Neural progenitor cell (in vitro differentiated cells): ENCODE measurements at places on chromosomes 1 and 21.

DNA sequence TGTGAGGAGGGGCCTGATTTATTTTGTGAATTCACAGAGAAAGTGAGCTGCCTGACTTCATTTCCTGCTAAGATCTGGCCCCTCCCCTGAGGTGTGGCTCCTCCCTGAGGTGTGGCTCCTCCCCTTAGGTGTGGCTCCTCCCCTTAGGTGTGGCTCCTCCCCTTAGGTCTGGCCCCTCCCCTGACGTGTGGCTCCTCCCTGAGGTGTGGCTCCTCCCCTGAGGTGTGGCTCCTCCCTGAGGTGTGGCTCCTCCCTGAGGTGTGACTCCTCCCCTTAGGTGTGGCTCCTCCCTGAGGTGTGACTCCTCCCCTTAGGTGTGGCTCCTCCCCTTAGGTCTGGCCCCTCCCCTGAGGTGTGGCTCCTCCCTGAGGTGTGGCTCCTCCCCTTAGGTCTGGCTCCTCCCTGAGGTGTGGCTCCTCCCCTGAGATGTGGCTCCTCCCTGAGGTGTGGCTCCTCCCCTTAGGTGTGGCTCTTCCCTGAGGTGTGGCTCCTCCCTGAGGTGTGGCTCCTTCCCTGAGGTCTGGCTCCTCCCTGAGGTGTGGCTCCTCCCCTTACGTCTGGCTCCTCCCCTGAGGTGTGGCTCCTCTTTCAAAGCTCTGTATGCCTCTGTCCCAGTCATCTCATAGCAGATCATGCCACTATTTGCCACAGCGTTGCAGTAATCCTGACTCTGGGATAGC is 26.9 kb upstream of the LRRC3 start:
- H3K27ac ChIP-seq = no peak overlapping the region
- H3K4me1 ChIP-seq = no peaks in the 10 kb centered on the region
- no peaks in the 10 kb centered on the region for H3K27me3 ChIP-seq
- DNase-seq = no peak
- no peaks in the 10 kb centered on the region for H3K36me3 ChIP-seq
- no peak overlapping the region for H3K4me3 ChIP-seq

DNA sequence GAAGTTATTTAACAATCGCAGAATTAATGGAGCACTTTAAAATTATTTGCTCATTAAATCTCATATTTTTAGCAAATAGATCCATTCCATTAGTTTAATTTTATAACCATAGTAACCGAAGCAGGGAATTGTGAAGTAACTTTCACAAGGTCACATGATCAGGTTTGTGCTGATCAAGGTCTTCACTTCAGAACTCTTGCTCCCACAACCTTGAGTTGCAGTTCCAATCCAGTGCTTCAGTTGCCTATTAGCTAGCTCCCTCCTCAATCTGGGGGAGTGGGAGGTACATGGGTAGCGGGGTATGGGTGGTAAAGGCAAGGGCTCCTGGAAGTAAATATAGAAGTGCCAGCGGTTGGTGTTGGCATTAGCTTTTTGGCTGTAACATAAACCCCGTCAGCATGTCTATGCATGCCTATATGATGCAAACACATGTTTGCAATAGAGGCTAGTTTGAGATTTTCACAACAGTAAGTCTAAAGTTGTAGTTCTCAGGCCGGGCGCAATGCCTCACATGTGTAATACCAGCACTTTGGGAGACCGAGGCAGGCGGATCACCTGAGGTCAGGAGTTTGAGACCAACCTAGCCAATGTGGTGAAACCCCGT is 5.8 kb downstream of the ATP5IF1 start:
- H3K4me3 ChIP-seq = no peak overlapping the region
- H3K27me3 ChIP-seq = no peaks in the 10 kb centered on the region
- H3K27ac ChIP-seq = no peak overlapping the region
- no peaks in the 10 kb centered on the region for H3K36me3 ChIP-seq
- H3K4me1 ChIP-seq = peaks cover 10% of the 10 kb centered on the region

GRCh38 chr1:37605806-37606474 is 10.2 kb upstream of the GNL2 start:
- H3K36me3 ChIP-seq = no peaks in the 10 kb centered on the region
- H3K4me3 ChIP-seq = no peak overlapping the region
- no peak overlapping the region for H3K27ac ChIP-seq
- DNase-seq = no peak
- peaks cover 88% of the 10 kb centered on the region for H3K27me3 ChIP-seq
- no peaks in the 10 kb centered on the region for H3K4me1 ChIP-seq

GRCh38 chr1:94999456-95000131 is 72.7 kb upstream of the CNN3 start:
- H3K27ac ChIP-seq = no peak overlapping the region
- no peak overlapping the region for H3K4me3 ChIP-seq
- no peaks in the 10 kb centered on the region for H3K36me3 ChIP-seq

DNA sequence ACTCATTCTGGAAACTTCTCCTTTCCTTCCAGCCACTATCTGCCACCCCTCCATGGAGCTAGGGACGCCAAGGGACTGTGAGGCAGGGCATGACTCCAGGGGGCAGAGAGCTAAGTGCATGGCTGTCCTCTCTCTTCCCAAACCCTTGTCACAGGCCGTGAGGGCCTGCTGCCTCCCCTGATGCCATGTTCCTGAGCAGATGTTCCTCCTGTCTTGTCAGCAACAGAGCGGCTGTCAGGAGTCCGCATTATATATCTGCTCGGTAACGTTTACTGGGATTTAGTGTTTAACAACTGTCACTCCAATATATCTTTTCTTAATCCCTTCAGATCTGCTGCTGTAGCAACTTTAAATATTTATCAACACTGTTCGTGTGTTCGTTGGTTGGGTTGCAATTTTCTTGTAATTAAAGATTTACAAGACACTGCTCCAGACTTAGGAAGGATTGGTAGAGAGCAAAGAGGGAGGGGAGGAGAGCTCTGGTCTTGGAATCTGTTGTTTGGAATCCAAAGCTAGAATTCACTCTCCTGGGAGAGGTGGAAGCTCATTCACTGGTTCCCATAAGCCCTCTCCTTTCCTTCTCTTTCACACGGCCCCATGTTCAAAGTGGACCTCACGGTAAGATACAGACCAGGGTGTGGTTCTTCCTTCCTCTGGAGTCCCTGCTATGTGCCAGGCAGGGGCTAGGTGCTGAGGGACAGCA is 76.2 kb downstream of the MDM4 start:
- H3K27ac ChIP-seq = no peak overlapping the region
- H3K4me1 ChIP-seq = peaks cover 7% of the 10 kb centered on the region
- H3K27me3 ChIP-seq = no peaks in the 10 kb centered on the region
- H3K4me3 ChIP-seq = no peak overlapping the region

DNA sequence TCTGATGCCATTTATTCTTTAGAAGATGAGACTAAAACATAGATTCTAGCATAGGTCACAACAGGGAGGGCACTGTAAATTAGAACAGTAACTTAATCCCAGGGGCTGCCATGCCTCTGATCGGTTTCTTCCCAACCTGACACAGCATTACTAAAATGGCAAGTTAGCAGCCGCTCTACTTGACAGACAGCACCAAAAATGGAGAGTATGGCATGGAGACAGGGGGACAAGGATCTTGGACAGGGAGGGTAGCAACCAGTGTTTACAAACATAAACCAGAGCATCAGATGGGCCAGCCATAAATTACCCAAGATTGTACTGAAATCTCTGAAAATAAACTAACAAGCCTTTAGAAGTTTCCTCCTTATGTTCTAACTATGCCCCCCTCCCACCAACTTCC is 5.9 kb downstream of the DUSP10 start:
- H3K36me3 ChIP-seq = no peaks in the 10 kb centered on the region
- peaks cover 14% of the 10 kb centered on the region for H3K27me3 ChIP-seq
- H3K27ac ChIP-seq = no peak overlapping the region
- no peak overlapping the region for H3K4me3 ChIP-seq
- no peaks in the 10 kb centered on the region for H3K4me1 ChIP-seq
- no peak for DNase-seq

DNA sequence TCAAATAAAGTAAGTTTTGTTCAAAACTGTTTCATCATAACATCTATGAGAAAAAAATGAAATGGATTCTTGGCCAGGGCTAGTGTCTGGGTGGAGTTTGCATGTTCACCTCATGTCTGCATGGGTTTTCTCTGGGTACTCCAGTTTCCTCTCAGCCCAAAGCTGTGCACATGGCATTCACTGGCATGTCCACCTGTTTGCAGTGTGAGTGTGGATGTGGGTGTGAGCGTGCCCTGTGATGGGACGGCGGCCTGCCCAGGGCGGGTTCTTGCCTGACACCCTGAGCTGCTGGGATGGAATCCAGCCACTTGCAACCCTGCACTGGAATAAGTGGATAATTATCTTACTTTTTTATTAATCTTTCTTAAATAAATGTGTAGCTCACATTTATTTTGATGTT is 185.5 kb downstream of the RYR2 start:
- H3K36me3 ChIP-seq = no peaks in the 10 kb centered on the region
- H3K27me3 ChIP-seq = no peaks in the 10 kb centered on the region
- H3K27ac ChIP-seq = no peak overlapping the region
- no peak overlapping the region for H3K4me3 ChIP-seq

DNA sequence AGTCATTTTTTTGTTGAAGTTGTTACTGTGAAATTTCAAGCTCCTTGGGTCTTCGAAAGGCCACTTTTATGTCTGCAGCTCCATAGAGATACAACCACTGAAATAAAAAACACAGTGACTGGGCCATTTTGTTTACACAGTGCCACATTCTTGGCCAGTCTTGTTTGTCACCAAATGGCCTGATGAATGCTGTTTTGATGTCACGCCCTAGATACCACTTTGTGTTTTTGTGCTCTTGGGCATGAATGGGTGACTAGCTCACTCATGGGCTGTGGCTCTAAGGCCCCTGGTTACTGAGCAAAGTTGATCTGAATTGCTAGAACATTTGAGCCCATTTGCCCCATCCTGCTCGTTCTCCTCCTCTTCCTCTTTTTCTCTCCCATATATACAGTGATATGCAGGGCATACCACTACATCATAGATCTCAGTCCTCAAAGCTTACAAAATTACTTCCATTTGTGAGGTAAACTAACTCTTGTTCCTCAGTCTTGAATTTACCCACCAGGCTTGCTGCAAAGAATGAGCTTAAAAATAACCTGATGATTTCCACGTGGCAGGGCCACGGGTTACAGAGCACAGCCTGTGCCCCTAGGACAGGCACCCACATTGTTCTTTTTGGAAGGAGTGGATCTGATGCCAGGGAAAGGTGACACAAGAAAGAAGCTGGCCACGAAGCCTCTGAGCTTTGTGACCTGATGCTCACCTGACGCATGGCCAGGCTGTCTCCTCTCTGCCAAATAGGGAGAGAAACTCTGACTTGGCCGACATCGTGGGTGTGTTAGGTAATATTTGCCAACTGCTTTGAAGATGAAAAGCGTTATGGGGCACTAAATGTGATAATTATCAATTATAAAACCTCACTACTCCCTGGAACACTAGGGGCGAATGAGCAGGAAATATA is 92.4 kb downstream of the RUNX1 start:
- DNase-seq = no peak
- H3K4me3 ChIP-seq = no peak overlapping the region
- no peak overlapping the region for H3K27ac ChIP-seq
- peaks cover 12% of the 10 kb centered on the region for H3K4me1 ChIP-seq
- H3K36me3 ChIP-seq = no peaks in the 10 kb centered on the region
- H3K27me3 ChIP-seq = no peaks in the 10 kb centered on the region

- peaks cover 6% of the 10 kb centered on the region for H3K4me1 ChIP-seq
- no peaks in the 10 kb centered on the region for H3K36me3 ChIP-seq
- H3K4me3 ChIP-seq = no peak overlapping the region
- no peak for DNase-seq
These were observed 14.3 kb downstream of the G0S2 start for GRCh38 chr1:209689477-209689876.

DNA sequence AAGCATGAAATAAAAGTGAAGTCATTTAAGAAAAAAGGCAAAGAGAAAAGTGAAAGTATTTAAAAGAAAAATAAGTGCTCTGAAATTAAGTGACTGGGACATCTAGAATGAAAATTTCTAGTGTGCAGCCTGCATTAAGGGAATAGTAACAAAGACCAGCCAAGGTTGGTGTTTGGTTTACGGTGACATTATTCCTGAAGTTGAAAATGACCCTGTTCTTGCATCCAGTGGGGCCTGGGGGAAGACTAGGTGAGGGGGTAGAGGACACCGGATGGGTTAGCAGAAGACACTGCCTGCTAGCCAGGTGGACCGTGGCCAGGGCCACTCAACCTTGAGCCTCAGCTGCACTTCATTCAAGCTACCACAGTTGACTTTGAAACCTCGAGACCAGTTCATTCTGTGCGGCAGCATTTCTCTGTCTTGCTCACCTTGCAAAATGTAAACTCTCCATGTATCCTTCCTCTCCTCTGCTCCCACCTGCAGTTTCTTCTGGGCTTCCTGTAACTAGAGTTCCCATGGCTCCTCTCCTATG is 14.3 kb upstream of the KCNK1 start:
- peaks cover 5% of the 10 kb centered on the region for H3K4me1 ChIP-seq
- H3K27ac ChIP-seq = no peak overlapping the region
- H3K4me3 ChIP-seq = no peak overlapping the region
- H3K36me3 ChIP-seq = no peaks in the 10 kb centered on the region
- no peaks in the 10 kb centered on the region for H3K27me3 ChIP-seq

DNA sequence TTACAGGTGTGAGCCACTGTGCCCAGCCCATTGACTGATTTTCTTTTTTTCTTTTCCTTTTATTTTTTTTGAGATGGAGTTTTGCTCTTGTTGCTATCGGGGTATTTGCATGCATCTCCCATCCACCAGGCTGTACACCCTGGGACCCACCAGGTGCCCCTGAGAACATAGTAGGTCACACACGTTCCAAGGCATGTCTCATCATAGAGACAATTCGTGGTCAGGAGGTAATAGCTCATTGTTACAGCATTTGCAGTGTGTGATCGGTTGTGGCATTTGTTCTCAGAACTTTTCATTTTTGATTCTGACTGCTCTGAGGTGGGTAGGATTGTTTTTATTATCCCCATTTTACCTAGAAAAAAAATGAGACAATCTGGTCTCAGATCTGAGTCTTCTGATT is 29.6 kb downstream of the BCL9 start:
- H3K27me3 ChIP-seq = no peaks in the 10 kb centered on the region
- H3K36me3 ChIP-seq = no peaks in the 10 kb centered on the region
- no peak overlapping the region for H3K4me3 ChIP-seq
- H3K4me1 ChIP-seq = peaks cover 34% of the 10 kb centered on the region

- no peak overlapping the region for H3K27ac ChIP-seq
- peaks cover 11% of the 10 kb centered on the region for H3K4me1 ChIP-seq
- no peak for DNase-seq
These were observed 19.5 kb downstream of the PODN start for GRCh38 chr1:53081384-53082066.

- H3K27ac ChIP-seq = no peak overlapping the region
- no peak overlapping the region for H3K4me3 ChIP-seq
- H3K4me1 ChIP-seq = peaks cover 4% of the 10 kb centered on the region
- no peaks in the 10 kb centered on the region for H3K36me3 ChIP-seq
- no peak for DNase-seq
These were observed 166.3 kb downstream of the TRIM33 start for GRCh38 chr1:114344656-114345055.

DNA sequence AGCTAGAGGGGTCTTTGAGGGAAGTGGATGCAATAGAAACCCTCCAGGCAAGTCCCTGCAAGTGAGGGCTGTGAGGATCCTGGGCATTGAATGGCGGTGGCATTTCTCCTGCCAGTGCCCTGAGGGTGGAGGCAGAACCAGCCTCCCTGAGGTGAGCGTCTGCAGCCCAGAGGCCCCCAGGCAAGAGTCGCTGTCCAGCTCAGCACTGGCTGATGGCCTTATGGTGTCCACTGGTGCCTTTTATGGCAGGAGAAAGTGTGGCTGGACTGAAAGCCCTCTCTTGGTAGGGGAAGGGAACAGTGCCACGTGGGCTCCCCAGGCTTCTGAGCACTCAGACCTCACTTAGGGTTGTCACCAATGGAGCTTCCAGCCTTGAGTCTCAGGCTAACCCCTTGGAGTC is 77.3 kb downstream of the SH3BGR start:
- DNase-seq = peak; percentile 50
- peaks cover 22% of the 10 kb centered on the region for H3K4me1 ChIP-seq
- H3K27ac ChIP-seq = no peak overlapping the region
- H3K27me3 ChIP-seq = no peaks in the 10 kb centered on the region
- no peak overlapping the region for H3K4me3 ChIP-seq
